ENCODE measurements at places on chromosomes 1 and 21. TPM values are rescaled to one million over a fixed set of nuclear protein-coding genes. Genes with fewer than 3 reads are reported as not detected.

DNA sequence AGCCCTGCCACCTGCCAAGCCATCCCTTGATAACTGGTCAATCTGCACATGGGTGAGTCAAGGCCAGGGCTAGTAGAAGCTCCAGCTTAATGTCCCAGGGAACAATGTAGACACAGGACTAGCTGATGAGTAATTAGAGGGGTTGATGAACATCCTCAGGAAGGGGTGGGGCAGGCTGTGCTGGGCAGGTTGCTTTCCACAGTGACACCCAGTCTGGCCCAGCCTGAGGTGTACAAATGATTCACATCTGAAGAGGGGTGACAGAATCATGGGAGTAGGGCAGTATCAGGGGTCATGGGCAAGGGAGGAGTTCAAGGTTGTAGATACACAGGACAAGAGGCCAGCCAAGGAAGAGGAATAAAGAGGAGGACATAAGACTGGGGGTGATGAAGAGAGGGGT is 4.3 kb downstream of the LPAR3 start:
- no peak for DNase-seq

DNA sequence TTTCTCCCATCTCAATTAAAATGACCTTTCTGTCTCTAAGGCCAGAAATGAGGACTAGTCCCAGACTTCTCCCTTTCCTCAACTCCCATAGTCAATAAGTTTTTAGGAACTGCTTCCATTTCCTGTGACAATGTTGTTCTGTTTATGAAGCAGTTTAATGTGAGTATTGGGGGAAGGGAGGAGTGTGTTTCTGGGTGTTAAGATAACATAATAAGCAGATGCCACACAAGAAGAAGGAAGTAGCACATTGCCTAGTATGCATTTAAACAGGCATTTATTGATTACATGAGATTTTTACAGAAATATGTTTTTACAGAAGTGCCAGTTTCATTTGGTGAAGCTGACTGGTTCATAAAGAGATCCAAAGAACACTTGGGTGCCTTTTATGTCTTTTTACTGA is 65.6 kb upstream of the TNR start:
- no peak for DNase-seq

- no peak for DNase-seq
Observed at GRCh38 chr1:92901699-92902405, 59.4 kb downstream of the DIPK1A start.

- no peak for DNase-seq
Observed at GRCh38 chr1:160640359-160641123, 6.3 kb downstream of the SLAMF1 start.

GRCh38 chr1:111275079-111275478 is 15.6 kb upstream of the CHIA start:
- no peak for DNase-seq

- DNase-seq = no peak
Observed at GRCh38 chr21:21268061-21268471, 269.9 kb downstream of the NCAM2 start.

Gene PLA2G2D
- not detected for total RNA-seq

Gene BSDC1
- total RNA-seq = 116 TPM

Gene TAS1R1
- not detected for total RNA-seq

- DNase-seq = no peak
Observed at GRCh38 chr1:119653839-119654170, 5.7 kb upstream of the ZNF697 start.

DNA sequence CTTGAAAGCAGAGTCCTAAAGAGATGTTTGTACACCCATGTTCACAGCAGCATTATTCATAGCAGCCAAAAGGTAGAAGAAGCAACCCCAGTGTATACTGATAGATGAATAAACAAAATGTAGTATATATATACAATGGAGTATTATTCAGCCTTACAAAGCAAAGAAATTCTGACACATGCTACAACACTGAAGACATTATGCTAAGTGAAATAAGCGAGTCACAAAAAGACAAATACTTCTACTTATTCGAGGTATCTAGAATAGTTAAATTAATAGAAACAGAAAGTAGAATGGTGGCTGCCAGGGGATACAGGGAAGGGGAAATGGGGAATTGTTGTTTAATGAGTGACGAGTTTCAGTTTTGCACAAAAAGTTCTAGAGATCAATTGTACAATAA is 23.5 kb downstream of the COP1 start:
- DNase-seq = no peak

Gene CRNN
- 0.67 TPM for total RNA-seq

GRCh38 chr1:10553118-10553517 is 78.4 kb downstream of the PEX14 start:
- no peak for DNase-seq

Gene ZNF695
- total RNA-seq = 5.8 TPM

GRCh38 chr1:176811511-176812288 is 348.7 kb downstream of the PAPPA2 start:
- no peak for DNase-seq

Gene PRXL2B
- total RNA-seq = 69.0 TPM

- DNase-seq = peak; percentile 93
Observed at GRCh38 chr1:149899460-149900284, at the start of gene BOLA1. Gene BOLA1 (plus strand): TSS chr1:149899568. CDS start chr1:149900060, 492 bp downstream.

Gene JAM2
- total RNA-seq = 11.7 TPM

DNA sequence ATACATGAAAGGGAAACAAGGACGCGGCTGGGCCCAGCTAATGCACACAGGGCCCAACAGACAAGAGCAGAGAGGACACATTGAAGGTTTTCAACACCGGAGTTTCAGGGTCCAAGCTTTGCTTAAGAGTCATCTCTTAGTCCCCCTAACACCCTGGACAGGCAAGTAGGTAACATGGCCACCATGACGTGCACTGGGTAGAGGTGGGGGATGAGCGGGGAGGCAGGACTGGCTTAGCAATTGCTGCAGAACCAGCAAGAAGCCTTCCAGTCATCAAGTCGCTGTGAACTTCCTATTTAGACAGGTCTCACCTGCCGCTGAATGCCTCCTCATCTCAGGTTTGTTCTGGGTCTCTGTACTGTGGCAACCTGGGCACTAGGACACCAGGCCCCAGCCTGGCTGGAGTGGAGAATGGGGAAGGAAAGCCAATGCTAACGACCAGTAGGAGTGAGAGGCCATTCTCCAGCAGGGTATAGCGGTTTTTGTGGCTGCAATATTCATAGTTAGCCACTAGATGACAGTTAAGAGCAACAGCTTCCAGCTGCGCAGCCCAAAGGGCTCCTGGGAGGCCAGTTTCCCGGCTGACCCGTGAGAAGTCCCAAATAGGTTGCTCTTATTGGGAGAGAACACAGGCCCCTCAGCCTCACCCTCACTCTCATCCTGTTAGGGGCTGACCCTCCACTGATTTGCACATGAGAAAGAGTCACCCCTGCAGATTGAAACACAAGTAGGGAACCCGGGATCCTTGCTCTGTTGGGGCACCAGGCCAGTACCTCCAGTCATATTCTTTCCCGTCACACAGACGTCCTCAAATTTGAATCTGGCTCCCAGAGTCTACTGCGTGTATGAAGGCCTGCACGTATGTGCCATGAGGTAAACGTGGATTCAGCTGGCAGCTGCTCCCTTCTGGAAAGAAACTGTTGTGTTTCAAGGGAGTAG is 6.0 kb upstream of the PIGC start:
- peak; percentile 79 for DNase-seq

DNA sequence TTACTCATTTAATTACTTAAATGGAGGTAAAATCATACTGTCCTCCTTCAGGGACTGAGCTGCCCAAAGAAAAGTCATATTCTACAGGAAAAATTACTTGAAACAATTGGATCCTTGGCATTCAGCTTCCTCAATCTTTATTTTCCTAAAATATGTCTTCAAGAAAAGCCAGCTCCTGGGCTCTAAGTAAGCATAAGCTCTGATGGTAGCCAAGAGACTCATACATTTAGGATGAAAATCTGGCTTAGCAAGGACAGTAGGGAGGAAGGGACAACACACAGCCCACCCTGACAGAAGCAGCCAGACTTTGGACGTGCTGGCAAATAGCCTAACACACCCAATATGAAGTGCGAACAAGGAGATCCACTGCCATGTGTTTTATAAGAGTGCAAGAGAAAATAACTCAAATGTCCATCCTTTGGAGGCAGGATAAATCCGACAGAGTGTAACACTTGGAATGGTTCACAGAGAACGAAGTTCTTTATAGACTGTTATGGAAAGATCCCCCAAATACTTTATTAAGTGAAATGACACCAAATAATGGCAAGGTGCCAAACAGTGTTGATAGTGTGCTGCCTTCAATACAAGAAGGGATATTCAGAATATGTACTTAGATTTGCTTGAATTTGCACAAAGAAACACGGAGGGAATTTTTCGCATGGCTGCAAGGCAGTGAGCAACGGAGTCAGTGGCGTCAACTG is 14.1 kb downstream of the CAPN8 start:
- DNase-seq = no peak

GRCh38 chr1:31715087-31715872 is 11.5 kb upstream of the COL16A1 start:
- peak; percentile 95 for DNase-seq

DNA sequence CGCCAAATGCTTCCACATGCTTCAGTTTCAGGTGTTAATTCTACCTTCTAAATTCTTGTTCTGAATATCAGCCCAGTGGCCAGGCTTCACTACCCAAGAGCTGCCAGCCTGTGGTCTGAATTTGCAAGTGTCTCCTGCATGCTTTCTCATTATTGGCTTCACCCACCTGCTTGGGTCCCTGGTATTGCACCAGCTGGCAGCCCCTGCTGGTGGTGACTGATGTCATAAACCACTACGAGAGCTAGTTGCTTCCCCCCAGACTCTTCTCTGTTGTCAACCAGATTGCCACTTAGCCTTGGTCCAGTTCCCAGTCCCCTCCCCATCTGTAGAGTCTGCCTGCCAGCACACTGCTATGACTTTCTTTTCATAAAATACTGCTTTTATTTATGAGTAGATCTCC is 197.7 kb upstream of the DUSP10 start:
- no peak for DNase-seq

GRCh38 chr21:38850277-38850951 is 44.7 kb downstream of the ETS2 start:
- no peak for DNase-seq

DNA sequence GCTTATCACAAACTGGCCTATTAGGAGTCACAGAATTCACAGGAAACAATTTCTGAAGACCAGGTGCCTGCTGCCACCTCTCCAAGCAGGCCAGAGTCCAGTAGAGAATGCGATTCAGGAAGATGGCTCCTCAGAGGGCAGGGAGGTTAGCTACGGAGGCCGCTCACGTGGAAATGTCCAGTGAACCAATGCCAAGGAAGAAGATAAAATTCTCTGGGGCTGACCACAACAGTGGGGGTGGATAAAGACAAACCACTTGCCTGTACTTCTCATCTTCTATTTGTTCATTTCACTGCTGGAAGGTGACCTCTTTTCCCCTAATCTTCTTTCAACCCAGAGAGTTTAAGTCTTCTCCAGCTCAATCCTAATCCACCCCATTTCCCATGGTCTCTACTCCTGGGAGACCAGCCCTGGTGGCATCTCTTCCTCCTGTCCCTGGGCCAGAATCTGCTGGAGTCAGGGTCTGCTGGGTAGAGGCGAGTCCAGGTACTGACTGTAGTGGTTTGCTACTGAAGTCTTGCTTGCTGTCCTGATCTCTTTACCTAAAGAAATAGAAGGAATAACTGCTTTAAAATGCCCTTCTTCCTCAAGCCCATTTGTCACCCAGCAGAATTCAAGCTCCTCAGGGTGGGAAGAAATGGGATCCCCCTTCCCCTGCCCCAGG is 3.2 kb downstream of the PSRC1 start:
- no peak for DNase-seq

Gene GNAT2
- not detected for total RNA-seq

Gene VPS72
- total RNA-seq = 23.6 TPM

- DNase-seq = no peak
Observed at GRCh38 chr1:166914111-166914510, 38.0 kb upstream of the TADA1 start.

DNA sequence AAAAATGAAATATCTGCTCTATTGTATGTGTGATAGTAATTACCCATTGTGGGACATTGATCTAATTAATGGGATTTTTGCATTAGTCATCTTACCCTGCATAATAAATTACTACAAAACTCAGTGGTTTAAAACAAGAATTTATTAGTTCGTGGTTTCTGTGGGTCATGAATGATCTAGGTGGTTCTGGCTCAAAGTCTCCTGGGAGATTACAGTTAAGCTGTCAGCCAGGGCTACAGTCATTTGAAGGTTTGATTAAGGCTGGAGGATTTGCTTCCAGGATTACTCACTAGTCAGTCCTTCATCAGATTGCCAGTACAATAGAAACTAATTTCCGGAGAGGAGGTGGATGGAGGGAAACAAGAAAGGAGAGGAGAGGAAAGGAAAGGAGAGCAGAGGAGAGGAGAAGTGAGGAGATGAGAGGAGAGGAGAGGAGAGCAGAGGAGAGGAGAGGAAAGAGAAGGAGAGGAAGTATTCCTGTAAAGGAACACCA is 60.4 kb upstream of the TNFSF4 start:
- no peak for DNase-seq

DNA sequence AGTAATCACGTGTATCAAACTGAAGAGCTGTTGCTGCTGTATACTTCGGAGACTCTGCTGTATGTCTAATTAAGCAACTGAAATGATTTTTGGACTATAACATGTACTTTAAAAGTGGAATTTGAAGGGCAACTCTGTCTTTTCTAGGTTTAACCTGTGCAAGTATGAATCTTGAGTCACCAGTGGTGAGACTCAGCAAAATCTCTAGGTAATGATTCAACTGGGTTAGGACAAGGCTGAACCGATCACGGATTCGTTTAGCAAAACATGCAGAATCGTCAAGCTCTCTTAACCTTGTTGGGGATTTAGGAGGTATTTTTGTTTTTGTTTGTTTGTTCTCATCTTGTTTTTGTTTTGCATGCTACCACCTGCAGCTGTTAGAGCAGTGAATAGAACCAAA is 149.6 kb downstream of the CYYR1 start:
- DNase-seq = no peak

Gene TMOD4
- not detected for total RNA-seq

Gene TSTD1
- 98.5 TPM for total RNA-seq

DNA sequence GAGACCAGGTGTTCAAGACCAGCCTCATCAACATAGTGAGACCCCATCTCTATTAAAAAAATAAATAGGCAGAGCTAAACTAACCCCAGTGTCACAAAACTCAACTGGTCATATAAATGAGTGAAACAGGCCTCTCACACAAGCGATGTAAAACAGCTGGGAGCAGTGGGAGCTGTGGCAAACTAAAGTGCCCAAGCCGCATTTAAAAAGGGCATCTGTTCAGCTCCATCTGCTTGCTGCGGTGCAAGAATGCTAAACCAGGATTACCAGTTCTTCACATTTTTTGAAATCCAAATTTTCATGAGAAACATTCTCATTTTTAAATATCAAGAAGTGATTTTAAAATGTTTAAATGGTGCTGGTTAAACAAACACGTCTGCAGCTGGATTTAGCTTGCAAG is 50.0 kb upstream of the WNT2B start:
- DNase-seq = no peak

DNA sequence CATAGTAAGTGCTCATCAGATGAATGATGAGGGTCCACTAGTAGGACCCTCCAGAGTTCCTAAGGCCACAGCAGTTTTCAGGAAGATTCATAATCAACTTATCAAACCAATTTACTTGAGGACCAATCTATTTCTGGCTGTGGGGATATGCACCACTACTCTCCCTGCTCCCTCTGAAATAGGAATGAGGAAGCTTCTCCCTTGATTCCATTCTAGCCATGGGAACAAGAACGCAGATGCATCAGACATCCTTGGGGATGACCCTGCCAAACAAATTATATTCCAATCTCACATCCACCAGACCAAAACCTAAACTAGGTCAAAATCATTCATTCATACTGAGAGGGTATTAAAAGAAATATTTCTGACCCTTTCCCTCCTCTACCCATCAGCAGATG is 31.5 kb downstream of the JAK1 start:
- DNase-seq = no peak

GRCh38 chr1:24139841-24140425 is 3.0 kb downstream of the IL22RA1 start:
- DNase-seq = no peak

Gene SLFNL1
- total RNA-seq = 1.6 TPM
